Heart left ventricle (tissue), 16 donors: ENCODE measurements at places on chromosomes 2 and 18. TPM values are rescaled to one million over a fixed set of nuclear protein-coding genes. Genes with fewer than 3 reads are reported as not detected.

- peak; percentile 8 for DNase-seq
These were observed 26.8 kb downstream of the ITM2C start for GRCh38 chr2:230891509-230891908.

- DNase-seq = no peak
These were observed 20.2 kb upstream of the ERMN start for GRCh38 chr2:157345647-157346389.

DNA sequence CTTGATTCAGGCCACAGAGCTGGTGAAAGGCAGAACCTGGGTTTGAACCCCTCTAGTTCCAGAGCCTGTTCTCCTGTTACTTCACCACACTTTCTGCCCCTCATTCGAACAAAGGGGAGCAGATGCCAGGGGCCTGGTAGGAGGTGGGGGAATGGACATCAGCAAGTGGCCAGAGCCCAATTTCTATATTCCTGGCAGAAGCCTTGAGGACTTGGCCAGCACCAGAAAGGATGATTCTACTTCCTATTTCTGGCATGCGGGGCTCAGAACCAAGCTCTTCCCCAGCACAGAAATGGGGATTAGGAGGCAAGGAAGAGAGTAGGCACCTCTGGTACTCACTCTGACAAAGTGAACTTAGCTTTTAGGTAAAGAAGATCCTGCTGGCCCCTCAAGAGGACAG, 49.3 kb downstream of the ADD2 start:
- no peak for DNase-seq

- no peak for DNase-seq
These were observed 179.9 kb downstream of the ETAA1 start for GRCh38 chr2:67576991-67577390.

The FAP gene
- polyA plus RNA-seq = 0.88 TPM

The PTH2R gene
- polyA plus RNA-seq = not detected

- DNase-seq = no peak
These were observed 358.4 kb upstream of the SALL3 start for GRCh38 chr18:78621141-78621755.

DNA sequence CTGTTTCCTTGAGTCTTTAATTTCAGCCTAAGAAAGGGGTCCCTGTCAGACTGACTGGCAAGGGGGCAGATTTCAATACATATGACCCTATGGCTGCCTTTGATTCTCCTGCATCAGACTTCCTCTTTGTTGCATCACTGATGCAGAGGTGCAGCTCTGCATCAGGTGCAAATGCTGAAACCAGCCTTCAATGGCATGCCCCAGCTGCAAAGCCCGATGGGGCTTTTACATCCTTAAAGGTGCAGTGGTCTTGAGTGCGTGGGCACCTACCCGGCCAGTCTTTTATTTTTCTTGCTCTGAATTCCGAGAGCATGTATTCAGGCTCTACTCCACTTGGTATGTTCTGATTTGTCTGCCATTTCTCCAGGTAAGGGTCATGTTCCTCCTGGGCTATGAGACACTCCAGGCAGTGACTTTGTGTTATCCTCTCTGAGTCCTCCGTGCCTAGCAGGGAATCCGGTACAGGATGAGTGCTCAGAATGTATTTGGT, 169.5 kb downstream of the MYCN start:
- DNase-seq = no peak

GRCh38 chr2:135424849-135425248, 106.2 kb downstream of the ZRANB3 start:
- no peak for DNase-seq

DNA sequence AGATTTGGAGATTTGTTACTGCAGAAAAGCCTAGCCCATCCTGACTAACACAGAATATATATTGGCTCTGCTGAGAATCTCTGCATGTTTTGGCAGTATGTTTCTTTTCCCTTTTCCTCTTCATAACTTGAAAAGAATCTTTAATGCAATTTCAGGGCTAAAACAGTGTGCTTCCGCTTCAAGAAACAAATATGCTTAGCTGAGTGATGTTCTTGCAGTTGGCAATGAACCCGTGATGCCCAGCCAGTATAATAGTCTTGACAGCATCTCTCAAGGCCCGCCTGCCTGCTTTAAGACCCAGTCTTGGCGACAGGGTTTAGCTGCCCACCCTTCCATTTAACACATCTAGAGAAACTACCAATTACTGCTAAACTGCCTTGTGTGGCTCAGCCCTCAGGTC, 184.5 kb downstream of the INO80D start:
- no peak for DNase-seq

GRCh38 chr2:174138161-174138560, 110.2 kb downstream of the OLA1 start:
- DNase-seq = no peak

The RALBP1 gene
- polyA plus RNA-seq = 20.9 TPM

GRCh38 chr2:33137331-33137730, 190.6 kb downstream of the LTBP1 start:
- DNase-seq = no peak

GRCh38 chr2:85237849-85238565, 89.8 kb downstream of the TGOLN2 start:
- DNase-seq = no peak

DNA sequence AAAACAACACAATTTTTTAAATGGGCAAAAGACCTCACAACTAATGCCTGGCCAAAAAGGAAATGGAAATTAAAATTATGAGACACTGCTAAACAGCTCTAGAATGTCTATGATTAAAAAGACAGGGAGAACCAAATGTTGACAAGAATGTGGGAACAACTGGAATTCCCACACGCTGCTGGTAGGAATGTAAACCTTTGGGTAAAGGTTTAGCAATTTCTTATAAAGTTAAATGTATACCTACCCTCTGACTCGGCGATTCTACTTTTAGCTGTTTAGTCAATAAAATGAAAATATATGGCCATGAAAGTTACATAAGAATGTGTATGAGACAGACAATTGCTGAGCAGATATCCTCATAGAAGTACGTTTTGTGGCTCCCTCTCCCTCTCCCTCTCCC, 60.9 kb downstream of the ATF2 start:
- no peak for DNase-seq

DNA sequence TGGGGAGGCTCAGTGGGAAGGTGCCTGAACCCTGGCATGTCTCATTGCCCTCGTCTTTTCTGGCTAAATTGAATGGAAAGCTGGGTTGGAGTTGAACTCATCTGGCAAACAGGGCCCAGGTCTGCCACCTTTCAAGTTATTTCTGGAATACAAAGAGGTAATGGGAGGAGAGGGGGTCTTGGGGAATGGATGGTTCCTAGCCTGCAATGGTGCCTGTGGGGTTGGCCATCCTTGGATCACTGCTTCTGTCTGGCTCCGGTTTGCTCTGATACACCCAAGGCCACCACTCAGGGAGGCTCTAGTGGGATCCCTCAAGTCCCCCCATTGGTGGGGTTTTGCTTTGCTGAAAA, 45.3 kb downstream of the PSD4 start:
- DNase-seq = no peak

The ANTXR1 gene
- polyA plus RNA-seq = 26.3 TPM

- no peak for DNase-seq
These were observed 66.2 kb downstream of the HNMT start for GRCh38 chr2:138030459-138030858.

The PLA2R1 gene
- 0.69 TPM for polyA plus RNA-seq

- DNase-seq = peak; percentile 19
These were observed 676 bp downstream of the KLHL23 start for GRCh38 chr2:169734169-169734847.

DNA sequence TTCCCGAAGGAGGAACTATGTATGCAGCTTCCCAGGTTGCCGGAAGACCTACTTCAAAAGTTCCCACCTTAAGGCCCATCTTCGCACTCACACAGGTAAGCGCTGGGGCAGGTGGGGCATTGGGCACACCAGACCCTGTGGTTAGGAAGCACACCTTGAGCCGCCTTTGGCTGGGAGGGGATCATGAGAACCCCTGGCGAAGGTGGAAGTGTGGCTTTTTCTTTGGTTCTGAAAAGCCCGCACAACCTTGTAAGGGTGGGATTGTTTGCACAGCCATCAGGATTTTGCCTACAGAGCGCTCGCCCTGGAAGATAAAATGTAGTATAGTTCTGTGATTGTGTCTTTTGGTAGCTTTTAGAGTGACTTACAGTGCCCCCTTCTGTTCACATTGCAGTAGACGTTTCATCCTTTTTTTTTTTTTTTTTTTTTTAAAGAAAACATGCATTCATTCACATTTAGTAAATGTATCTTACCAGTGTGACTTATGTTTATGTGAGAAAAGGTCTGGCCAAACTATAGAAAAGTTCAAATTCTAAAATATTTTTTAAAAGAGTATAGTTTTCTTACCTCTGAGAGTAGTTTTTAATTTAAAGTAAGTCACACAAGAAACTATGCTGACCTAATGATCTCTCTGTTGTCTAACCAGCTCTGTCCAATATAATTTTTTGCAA, 5.3 kb downstream of the KLF11 start:
- DNase-seq = no peak

The MARCO gene
- 6.0 TPM for polyA plus RNA-seq

The NMUR1 gene
- polyA plus RNA-seq = 0.10 TPM

The TET3 gene
- polyA plus RNA-seq = 4.2 TPM

DNA sequence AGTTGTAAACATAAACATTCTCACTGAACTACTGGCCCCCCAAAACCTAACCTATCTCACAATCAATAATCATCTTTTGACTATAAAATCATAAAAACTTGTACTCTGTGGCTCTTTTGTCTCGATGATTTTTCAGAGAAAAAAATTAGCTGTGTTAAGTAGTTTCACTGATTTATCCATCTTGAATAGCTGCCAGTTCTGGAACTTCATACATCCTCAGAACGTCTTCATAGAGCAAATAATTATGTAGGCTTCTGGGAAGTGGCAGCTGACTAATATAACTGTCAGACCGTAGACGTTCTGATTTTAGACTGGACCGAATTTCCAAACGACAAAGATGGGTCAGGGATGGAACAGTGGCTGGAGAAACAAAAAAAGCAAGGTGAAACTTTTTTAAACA, 97.3 kb upstream of the CHAC2 start:
- DNase-seq = no peak

GRCh38 chr2:10557506-10558265, 109.6 kb upstream of the ODC1 start:
- DNase-seq = no peak

GRCh38 chr2:51813247-51813646, 781.3 kb upstream of the NRXN1 start:
- DNase-seq = no peak

DNA sequence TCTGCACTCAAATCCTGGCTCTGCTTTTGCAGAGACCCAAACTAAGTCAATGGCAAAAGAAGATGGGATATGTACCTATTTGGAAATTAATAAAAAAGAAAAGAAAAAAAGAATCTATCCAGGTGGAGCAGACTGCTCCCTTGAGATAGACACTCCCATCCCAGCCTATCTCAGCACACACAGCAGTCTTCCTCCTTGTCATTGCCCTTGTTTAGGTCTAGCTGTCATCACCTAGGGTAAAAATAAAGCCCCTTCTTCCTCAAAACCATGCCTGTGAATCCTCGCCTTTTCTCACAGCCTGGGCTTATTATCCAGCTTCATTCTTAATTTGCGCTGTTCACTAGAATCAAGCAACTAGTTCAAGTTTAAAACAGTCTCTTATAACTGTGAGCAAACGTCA, 30.7 kb upstream of the ACSL3 start:
- no peak for DNase-seq

The MARS2 gene
- polyA plus RNA-seq = 2.6 TPM

The PAIP2B gene
- 22.2 TPM for polyA plus RNA-seq

The RUFY4 gene
- not detected for polyA plus RNA-seq

GRCh38 chr18:9364242-9364641, 29.7 kb downstream of the TWSG1 start:
- no peak for DNase-seq

The UPP2 gene
- polyA plus RNA-seq = not detected

DNA sequence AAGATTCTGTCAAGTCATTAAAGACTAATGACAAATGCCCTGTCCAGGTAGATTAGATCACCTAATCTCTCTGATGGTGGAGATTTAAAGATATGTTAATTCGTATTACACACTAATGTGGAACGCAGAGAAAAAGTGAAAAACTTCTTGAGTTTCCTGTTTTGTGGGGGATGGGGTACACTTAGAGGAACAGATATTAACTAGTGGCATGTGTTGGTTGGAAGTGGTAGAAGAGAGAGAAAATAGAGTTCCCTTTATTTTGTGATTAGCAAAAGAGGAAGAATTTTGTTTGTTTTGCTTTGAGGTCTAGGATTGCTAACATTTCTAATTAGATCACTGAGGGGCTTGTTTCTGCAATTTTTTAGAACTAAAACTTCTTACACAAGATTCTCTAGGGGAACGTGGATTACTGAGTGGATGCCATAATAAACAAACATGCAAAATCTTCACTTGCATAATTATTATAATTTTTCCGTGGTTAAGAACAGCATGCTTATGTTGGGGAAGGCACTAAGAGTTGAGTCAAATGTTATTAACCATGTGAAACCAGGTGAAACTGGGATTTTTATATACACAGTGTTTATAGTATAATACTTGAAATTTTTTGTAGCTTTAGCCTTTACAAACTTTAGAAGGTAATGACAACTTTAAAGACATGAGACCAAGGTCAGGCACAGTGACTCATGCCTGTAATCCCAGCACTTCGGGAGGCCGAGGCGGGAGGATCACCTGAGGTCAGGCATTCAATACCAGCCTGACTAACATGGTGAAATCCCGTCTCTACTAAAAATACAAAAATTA, 97.4 kb upstream of the STK17B start:
- no peak for DNase-seq

The CRYGD gene
- polyA plus RNA-seq = not detected

The ARHGAP15 gene
- 1.3 TPM for polyA plus RNA-seq

The ATAD2B gene
- 3.4 TPM for polyA plus RNA-seq

The MC5R gene
- polyA plus RNA-seq = not detected

The RASGRP3 gene
- polyA plus RNA-seq = 17.7 TPM

GRCh38 chr2:50263728-50264127, 768.2 kb downstream of the NRXN1 start:
- no peak for DNase-seq

GRCh38 chr2:167198576-167198975, 310.3 kb downstream of the XIRP2 start:
- DNase-seq = no peak

GRCh38 chr2:190468814-190469569, 60.8 kb downstream of the MFSD6 start:
- peak; percentile 72 for DNase-seq

GRCh38 chr2:152740743-152741328, 22.4 kb downstream of the ARL6IP6 start:
- no peak for DNase-seq

GRCh38 chr2:136327162-136327852, 209.4 kb upstream of the CXCR4 start:
- no peak for DNase-seq

- DNase-seq = no peak
These were observed 83.5 kb downstream of the IRS1 start for GRCh38 chr2:226716126-226716525.

GRCh38 chr2:26811791-26812694, 26.2 kb downstream of the CENPA start:
- no peak for DNase-seq
